ENCODE measurements at places on chromosomes 1 and 21. TPM values are rescaled to one million over a fixed set of nuclear protein-coding genes. Genes with fewer than 3 reads are reported as not detected.

- DNase-seq = no peak
Observed at GRCh38 chr1:76164165-76164564, 89.6 kb downstream of the ST6GALNAC3 start.

DNA sequence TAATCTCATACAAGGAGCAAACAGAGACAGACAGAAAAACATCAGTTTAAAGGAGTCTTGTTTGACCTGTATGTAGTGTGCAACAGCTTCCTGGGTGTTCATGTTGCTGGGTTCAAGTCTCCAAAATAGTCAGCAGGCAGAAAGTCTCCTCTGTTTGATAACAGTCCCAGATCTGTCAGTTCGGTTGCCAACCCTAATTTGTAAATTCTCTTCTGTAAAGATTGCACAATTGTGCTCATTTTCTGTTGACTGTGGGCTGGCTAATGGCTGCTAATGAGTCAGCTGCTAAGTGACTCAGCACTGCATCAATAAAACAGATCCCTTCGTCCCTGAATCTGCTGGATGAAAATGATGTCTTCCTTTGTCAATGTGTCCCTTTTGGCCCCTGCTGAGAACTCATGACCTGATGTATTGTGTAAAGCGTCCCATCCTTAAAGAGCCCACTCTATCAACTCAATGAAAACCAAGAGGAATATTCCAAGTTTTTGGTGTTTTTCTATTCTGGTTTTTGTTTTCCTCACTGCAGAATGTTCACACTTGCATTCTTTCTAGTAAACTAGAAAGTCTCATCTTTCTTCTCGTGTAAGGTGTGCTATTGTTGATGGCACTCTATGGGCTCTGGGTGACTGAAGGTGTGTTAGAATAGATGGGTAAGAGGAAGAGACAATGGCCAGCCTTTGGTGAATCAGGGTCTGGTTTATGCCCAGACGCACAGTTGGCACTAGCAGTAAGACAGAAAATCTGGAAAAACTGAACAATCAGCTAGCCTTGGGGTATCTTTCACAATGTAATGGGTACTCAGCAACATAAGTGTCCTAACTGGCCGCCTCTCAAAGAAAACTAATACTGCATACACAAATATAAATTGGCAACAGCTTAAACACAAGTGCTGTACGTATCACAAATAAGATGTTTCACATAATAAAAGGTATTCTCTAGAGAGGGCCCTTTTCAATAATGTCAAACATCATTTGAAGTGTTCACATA, 75.1 kb upstream of the SIPA1L2 start:
- peak; percentile 84 for DNase-seq

DNA sequence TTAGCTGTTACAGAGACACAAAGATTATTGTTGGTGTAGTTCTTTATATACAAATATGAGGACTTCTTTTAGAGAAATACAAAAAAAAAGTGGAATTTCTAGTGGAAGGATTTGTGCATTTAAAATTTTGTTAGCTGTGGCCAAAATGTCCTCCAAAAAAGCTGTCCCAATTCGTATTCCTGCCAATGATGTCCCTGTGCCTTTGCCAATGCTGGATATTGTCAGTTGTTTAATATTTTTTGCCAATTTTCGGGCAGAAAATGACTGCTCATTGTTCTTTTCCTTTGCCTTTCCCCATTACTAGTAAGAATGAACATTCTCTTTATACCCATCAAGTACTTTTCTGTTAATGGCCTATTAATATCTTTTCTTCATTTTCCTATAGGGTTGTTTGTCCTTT, 110.0 kb upstream of the HOOK1 start:
- DNase-seq = no peak

- DNase-seq = no peak
Observed at GRCh38 chr1:182995894-182996293, 27.3 kb upstream of the LAMC1 start.

DNA sequence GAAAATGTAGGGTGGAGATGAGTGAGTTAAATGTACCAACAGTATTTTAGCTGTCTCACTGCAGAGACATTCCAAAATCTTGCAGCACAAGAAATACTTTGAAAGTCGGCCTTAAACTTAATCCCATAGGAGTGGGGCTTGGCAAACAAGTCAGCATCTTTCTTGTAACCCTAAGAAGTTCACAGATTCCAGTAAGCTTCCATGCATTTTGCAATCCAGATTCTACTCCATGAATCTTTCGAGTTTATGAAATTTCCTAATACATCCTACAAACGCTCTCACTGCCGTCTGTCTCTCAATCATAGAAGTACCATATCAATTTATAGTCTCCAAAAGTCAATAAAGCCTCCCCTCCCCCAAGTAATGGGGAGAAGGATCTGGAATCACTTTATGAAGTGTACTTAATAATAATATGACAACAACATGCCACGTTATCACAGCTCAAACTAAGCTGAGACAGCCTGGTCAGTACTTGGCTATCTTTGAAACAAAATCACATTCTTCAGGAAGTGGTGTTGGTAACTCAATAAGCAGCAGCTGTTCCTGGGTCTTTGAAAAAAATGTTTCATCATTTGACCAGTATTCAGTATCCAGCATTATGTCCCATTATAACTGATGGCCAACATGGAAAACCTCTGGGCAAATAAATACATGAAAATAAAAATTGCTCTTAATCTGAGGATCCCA, 317.4 kb upstream of the RUNX1 start:
- no peak for DNase-seq

- no peak for DNase-seq
Observed at GRCh38 chr21:18006691-18007090, 187.5 kb upstream of the C21orf91 start.

DNA sequence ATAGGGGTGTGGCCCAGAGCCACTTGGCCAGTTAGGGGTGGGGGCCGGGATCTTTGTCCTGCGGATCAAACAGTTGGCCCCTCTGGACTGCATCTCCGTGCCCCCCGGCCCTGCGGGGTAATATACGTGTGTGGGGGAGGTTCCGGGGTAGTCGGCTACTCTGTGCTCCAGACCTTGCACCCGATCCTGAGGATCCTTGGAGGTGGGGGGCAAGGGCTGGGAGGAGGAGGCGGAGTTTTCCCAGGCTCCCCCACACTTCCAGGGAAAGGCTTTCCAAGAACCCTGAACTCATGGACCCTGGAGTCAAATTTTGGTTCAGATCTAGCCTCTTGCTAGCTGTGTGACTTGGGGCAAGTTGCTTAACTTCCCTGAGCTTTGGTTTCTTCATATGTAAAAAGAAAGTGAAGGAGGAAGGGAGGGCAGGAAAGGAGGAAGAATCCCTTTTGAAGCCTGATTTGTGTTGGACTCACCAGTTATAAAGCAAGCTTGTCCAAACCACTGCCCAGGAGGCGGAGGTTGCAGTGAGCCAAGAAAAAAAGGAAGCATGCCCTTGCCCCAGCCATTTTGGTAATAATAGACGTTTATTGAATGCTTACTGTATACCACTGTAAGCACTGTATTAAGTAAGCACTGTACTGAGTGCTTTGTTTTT, 686 bp downstream of the MIIP start:
- DNase-seq = no peak

DNA sequence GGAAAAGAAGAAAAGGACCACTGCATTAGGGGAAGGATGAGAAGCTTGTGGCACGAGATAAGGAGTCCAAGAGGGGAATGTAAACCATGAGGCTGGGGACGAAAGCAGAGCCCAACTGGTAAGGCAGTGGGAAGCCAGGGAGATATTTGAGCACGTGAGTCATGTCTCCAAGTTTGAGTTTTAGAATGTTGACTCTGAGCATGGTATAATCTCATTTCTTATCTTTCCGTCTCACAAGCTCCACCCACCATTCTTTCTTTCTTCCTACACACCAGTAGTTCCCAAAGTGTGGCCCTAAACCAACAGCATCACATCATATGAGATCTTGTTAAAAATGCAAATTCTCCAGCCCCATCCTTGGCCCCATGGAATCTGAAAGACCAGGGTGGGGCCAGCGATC, 145.3 kb downstream of the PLPP3 start:
- DNase-seq = no peak

PLA2G4A gene
- total RNA-seq = 0.07 TPM

All from A172 (cell line).